ENCODE measurements at places on chromosomes 16 and 17. TPM values are rescaled to one million over a fixed set of nuclear protein-coding genes. Genes with fewer than 3 reads are reported as not detected.

DNA sequence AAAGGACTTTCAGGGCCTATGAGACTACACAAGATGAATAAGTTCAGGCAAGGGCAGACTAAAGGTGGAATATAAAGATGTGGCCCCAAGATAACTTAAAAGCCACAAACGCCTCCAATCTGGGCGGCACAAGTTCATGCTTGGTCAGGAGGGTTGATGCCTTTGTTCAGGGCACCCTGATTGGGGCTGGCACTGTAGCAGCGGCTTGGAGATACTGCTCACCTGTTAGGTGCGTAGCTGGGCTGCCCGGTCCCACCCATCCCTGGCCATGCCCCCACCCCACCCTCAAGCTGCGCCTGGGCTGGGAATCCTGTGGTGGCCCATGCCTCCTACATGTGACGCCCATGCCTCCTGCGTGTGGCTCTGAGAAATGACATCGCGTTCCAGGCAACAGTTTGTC is 12.5 kb upstream of the SLC13A2 start:
- H3K27me3 ChIP-seq, result peaks cover 26% of the 10 kb centered on the region
- H3K27ac ChIP-seq, result no peak overlapping the region
- H3K4me1 ChIP-seq, result peaks cover 2% of the 10 kb centered on the region
- peaks cover 2% of the 10 kb centered on the region for H3K36me3 ChIP-seq
- H3K4me3 ChIP-seq, result no peak overlapping the region

DNA sequence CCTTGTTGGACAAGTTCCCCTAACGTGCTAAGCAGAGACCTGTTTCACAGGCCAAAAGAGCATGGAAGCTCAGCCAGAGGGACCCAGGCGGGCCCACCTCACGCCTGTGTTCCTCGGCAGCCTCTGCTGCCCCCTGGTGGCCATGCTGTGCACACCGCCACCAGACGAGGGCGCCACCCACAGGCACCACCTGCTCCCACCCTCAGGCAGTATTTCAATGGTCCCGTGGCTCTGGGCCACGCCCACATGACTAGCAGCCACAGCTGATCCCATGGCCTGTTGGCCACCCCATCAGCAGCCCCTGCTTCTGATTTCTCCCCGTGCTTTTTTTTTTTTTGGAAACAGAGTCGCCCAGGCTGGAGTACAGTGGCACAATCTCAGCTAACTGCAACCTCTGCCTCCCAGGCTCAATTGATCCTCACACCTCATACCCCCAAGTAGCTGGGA is 18.9 kb downstream of the MPG start:
- no peaks in the 10 kb centered on the region for H3K27me3 ChIP-seq
- H3K27ac ChIP-seq, result no peak overlapping the region
- H3K4me3 ChIP-seq, result no peak overlapping the region
- peak; percentile 86 for DNase-seq
- H3K4me1 ChIP-seq, result peaks cover 9% of the 10 kb centered on the region
- H3K36me3 ChIP-seq, result no peaks in the 10 kb centered on the region

DNA sequence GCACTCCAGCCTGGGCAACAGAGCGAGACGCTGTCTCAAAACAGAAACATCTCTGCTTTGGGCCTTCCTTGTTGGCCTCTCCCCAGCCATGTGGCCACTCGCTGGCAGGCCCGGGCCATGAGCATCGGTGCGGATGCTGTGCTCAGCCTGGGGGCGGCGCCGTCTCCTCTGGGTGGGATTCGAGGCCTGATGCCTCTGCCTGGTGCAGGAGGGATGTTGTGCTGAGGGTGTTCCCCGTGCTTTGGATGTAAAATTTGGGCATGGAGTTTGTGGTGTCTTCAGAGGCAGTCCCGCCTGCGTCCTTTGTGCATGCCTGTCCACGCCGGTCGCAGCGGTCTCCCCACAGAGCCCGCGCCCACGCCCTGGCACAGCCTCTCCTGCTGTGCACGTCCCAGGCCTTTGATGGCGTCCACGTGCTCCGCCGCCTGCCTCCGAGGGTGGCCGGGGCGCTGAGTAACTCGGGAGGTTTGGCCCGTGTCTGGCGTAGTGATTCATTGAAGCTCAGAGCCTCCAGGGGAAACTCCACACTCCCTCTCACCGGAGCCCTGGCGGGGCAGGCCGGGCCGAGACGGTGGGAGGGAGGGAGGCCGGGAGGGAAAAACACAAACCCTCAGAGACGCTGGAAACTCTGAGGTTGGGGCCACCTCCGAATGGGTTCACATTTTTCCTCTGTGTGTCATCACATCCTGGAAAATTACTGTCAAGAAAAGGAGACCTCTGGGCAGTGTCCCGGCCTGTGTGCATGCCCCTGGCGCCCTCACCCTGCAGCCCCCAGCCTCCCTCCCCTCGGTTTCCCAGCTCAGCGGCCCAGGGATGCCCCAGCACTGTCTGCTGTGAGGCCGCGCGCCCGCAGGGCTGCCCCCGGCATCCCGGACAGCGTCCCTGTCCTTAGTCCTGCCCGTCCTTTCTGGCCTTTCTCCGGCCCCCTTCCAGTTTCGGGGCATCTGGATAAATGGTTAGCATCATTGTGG is 19.0 kb downstream of the CENPX start:
- H3K27ac ChIP-seq, result no peak overlapping the region
- H3K4me3 ChIP-seq, result no peak overlapping the region
- no peaks in the 10 kb centered on the region for H3K36me3 ChIP-seq
- H3K27me3 ChIP-seq, result no peaks in the 10 kb centered on the region
- DNase-seq, result no peak
- H3K4me1 ChIP-seq, result no peaks in the 10 kb centered on the region

KLHL11 gene
- 31.6 TPM for total RNA-seq

SLC25A10 gene
- total RNA-seq, result 3.4 TPM

OR4D2 gene
- not detected for total RNA-seq
